ENCODE measurements at places on chromosomes 7 and 10.

DNA sequence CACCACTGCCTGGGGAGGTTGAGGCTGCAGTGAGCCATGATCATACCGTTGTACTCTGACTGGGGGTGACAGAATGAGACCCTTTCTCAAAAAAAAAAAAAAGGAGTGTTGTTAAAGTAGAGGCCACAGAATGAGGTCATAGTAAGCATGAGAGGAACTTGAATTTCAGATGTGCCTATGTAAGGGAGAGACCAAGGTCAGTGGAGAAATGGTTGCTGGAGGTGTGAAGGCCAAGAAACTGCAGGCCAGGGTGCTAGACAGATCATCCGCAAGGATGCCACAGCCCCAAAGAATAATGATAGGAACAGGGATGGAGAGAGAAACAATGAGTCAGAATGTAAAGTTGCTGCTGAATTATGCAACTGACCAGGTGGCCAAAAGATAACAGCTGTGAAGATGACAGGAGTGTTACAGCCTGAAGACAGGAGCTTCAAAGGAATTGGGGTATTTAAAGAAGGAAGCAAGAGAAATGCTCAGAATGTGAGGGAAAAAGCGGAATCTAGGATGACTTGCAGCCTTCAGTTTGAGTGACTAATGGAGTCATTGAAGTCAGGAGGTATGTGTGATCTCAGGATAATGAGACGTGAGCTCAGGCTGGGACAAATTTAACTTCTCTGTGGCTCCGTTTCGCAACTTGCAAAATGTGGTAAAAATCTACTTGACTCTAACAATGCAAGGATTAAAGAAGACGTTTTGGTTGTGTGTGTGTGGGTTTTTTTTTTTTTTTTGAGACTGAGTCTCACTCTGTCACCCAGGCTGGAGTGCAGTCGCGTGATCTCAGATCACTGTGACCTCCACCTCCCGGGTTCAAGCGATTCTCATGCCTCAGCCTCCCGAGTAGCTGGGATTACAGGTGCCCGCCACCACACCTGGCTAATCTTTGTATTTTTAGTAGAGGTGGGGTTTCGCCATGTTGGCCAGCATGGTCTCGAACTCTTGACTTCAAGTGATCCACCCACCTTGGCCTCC is 22.2 kb downstream of the TYW1B start:
- no peak for DNase-seq

- no peak for DNase-seq
Measured at GRCh38 chr10:113171662-113172061, 221.6 kb downstream of the TCF7L2 start.

GRCh38 chr7:78198756-78199155 is 400.2 kb downstream of the PHTF2 start:
- no peak for DNase-seq

DNA sequence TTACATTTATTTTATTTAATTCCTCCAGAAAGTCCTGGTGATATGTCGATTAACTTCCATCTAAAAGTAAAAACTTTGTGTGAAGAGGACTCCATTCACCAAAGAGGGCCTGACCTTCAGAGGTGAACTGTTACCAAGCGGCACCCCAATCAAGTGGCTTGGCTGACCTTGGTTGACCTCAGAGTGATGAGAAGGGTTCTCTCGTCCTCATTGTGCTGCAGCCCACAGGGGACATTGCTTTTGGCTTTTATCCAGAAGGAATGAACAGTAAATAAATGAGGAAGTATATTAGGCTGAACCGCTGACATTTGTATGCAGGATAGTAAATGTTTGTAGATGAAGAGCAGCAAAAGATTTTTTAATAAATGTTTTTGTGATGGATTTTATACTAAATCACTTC is 172.4 kb upstream of the MKI67 start:
- no peak for DNase-seq

- DNase-seq, result no peak
Measured at GRCh38 chr7:158374146-158374545, 213.5 kb downstream of the PTPRN2 start.

All from activated naive CD4-positive, alpha-beta T cell (primary cell).